ENCODE measurements at places on chromosomes 4 and X.

DNA sequence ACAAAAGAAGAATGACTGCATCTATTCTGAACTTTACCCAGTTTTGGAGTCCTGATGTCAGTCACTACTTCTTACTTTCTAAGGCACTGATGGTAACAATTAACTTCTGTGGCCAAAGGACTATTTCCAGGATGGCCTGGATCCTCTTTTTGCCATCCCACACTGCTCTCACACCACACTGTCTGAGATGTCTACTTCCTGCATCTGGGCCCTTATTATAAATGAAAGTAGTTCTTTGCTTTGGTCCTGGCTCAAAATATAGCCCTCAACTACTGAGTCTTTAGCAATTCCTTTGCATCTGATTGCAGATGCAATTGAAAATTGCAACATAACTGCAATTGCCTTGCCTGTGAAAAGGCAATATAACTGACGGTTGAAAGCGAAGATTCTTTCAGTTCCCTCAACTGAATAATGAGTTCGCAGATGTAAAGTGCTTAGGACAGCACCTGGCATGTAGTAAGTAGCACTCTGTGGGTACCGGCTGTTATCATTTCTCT, 44.2 kb downstream of the COQ2 start:
- DNase-seq = no peak

DNA sequence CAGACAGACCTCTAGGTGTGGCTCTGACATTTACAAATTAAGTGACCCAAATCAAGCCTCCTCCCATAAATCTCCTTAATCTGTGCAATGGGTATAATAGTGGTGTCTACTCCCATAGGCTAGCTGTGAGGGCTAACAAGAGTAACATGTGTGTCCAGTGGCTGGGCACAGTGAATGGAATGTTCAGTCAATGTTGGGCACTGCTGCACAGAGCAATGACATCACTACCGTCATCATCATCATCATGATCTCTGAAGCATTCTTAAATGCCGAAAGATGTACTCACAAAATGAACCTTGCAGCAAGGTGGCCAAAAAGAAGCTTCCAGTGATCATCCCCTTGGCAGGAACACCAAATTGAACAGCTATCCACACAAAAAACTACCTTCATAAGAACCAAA, 43.5 kb downstream of the CHRNA9 start:
- DNase-seq = no peak

DNA sequence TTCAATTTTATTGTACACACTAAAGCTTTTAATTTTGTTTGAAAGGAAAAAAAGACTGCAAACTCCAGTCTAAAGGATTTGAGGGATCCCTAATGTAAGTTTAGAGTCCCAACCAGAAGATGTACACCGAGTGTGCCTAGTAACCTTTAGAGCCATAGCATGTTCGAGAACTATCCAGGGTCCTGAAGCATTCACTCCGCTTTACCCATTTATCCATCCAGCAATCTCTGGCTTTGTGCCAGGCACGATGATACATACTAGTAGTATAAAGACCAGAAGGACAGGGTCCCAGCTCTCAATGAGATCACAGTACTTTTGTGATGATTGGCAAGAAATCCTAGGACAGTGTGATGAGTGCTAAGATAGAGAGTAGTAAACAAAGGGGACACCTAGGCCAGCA, 168.7 kb downstream of the STK32B start:
- DNase-seq = no peak

GRCh38 chrX:16910376-16910775, 36.1 kb upstream of the REPS2 start:
- DNase-seq = no peak

GRCh38 chr4:61335241-61335763, 135.2 kb downstream of the ADGRL3 start:
- no peak for DNase-seq

DNA sequence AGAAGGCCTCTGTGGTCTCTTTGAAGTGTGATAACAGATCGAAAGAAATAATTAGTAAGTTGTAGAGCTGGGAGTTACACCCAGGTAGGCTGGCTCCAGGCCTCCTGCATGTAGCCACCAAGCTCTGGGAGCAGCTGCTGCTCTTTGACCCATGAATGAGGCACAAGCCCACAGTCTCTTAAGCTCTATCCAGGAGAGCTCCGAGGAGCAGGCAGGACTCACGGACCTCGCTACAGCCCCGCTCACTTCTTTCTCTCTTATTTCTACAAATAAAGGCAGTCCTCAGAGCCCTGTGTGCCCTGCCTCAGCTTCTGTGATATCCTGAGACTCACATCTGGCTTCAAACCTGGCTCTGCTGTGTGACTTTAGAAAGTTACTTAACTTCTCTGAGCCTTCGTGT, 86.9 kb downstream of the EVC start:
- DNase-seq = peak; percentile 15
